Activated naive CD4-positive, alpha-beta T cell treated with anti-CD3 and anti-CD28 coated beads, Interleukin-2, amount 50 U/mL, for 72 hours (primary cell): ENCODE measurements at places on chromosomes 7 and 10. TPM values are rescaled to one million over a fixed set of nuclear protein-coding genes. Genes with fewer than 3 reads are reported as not detected.

- DNase-seq: no peak
These were observed 24.4 kb upstream of the SRI start for GRCh38 chr7:88244258-88244657.

GRCh38 chr7:29764227-29764626 lies 42.1 kb upstream of the WIPF3 start:
- no peak for DNase-seq

The TNPO3 gene
- 67.3 TPM for total RNA-seq

The GRM8 gene
- total RNA-seq: not detected

The CYP3A5 gene
- not detected for total RNA-seq
